ENCODE measurements at places on chromosomes 12 and 14.

DNA sequence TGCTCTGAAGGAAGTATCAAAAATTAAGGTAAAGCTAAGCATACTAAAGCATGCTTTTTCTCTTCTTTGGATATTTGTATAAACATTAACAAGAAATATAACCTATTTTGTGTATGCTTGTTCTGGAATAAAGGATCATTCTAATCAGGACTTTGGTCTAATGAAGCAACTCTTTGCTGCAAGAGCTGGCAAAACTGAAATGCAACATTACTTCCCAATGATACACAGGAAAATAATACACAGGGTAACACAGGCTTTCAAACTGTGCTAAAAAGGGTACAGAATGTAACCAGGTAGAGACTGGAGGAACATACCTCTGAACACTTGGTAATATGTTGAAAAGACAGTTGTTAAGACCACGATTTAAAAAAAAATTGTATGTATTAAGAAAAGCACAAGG, 222.5 kb upstream of the DIO2 start:
- no peak for DNase-seq

GRCh38 chr12:123905319-123905925, 67.2 kb downstream of the CCDC92 start:
- peak; percentile 25 for DNase-seq

- no peak for DNase-seq
These were observed 334.2 kb upstream of the RPL10L start for GRCh38 chr14:46985529-46986380.

GRCh38 chr12:105347499-105347898, 17.0 kb downstream of the C12orf75 start:
- no peak for DNase-seq

DNA sequence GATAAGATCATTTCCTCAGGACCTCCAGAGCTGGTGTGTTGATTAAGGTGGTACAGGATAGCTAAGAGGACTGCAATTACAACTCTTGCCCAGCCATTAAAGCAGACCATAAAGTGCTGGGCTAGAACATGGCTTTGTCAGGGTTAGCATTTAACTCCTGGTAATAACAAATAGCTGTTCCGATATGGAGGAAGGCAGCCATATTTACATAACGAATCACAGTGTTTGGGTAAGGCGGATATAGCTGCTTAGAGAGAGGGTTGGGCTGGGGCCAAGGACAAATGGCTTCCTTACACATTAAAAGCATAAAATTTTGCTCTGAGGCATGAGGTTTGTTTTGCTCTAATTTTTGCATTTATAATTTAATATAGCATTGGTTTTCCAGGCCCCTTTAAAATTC, 297.7 kb upstream of the DDHD1 start:
- no peak for DNase-seq

DNA sequence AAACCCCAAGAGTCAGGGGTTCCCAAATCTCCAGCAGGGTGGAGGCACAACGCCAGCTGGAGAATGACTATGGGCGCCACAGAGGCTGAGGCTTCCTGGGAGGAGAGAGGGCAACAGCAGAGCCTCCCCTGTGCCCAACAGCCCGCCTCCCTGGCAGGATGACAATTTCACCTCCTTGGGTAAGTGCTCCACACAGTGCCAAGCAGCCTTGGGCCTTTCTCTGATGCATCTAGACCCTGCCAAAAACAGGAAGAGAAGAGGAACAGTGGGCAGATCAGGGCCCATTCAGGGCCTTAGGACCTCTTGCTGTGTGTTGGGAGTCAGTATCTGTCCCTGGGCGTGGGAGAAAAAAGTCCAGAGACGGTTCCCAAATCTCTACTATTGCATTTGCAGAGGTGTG, 5.0 kb upstream of the OR10P1 start:
- peak; percentile 1 for DNase-seq

- DNase-seq = no peak
These were observed 307.3 kb upstream of the DIO3 start for GRCh38 chr14:101253948-101254347.

DNA sequence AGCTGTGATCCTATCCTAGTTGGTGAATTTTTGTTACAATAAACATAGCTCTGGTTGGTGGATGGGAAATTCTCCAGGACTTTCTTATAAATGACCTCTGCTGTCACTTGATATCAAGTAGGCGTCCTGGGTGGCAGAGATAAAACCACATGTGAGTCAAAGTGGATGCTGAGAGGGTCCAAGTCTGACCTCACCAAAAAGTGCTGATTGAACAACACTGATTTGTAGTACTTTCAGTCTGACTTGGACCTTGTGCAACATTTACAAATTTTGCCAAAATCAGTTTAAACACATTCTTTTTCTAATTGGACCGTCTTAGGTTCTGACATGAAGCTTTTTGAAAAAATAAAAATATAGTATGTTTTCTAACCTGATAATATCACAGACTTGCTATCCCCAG, 585.6 kb downstream of the GALC start:
- no peak for DNase-seq

- DNase-seq = peak; percentile 82
These were observed 29.3 kb downstream of the SLC7A8 start for GRCh38 chr14:23153851-23154796.

- DNase-seq = no peak
These were observed 13.2 kb downstream of the LALBA start for GRCh38 chr12:48556631-48557030.

DNA sequence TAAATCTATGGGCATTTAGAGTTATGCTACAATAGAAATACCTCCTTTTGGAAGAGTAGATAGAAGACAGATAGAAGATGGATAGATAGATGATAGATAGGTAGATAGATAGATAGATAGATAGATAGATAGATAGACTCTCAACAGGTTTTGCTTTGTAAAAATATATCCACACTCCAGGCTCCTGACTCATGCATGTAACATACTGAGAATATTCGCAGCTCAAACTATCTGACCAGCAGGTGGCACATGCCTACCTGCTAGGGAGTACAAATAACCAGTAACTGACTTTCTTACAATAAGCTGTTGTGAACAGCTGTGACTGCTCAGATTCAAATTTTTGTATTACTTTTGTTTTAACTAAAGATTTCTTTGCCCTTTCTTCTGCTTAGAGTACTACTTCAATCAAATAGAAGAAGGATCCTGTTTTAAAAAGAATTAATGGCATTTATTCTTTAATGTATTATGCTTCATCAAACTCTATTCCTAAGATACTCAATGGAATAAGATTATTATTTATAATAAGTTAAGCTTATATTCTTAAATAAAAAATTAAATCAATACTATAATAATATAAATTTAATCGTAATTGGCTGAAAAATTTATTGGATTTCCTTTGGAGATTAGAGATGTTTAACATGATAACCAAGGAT, 15.8 kb upstream of the CPNE8 start:
- peak; percentile 21 for DNase-seq

DNA sequence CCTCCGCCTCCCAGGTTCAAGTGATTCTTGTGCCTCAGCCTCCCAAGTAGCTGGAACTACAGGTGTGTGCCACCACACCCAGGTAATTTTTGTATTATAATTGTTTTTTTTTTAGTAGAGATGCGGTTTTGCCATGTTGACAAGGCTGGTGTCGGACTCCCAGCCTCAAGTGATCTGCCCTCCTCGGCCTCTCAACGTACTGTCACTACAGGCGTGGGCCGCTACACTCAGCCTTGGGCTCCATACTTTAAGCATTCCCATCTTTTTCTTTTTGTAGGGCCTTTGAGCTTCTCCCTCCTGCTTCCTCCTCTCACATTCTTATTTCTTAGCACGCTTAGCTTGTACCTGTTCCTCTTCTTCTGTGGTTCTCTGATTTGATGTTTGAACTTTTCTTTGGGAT, 62.8 kb downstream of the SERPINA3 start:
- no peak for DNase-seq

DNA sequence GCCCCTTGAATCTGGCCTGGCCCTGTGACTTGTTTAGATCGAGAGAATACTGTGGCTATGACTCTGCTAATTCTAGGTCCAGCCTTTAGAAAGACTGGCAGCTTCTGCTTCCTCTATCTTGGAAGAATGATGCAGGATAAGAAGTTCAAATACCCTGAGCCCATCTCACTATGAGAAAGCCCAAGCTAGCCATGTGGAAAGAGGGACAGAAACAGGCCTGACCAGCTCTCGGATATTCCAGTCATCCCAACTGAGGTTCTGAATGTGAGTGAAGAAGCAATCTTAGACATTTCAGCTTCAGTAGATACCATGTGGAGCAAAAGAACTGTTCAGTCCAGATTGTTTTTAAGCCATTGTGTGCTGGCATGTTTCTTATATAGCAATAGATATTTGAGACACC, 17.3 kb upstream of the KRR1 start:
- no peak for DNase-seq

- DNase-seq = no peak
These were observed 7.8 kb downstream of the ZDHHC22 start for GRCh38 chr14:77133720-77134338.

DNA sequence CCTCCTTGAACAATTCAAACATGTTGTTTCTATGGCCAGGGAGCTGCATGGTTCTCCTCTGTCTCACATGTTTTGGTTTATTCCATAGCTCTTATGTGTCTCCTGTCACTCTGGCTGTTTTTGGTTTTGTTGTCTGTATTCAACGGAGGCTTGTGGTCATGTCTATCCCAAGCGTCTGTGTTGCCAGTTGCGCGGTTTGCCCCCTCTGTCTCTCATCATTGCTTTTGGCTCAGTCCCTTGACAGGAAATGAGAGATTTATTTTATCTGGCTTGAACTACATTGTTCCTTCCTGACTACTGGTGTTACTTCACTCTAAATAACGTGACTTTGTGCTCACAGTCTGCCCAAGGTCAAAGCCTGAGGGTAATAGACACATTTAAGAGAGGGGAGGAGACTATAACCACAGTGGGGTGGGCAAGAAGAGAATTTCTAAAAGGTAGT, 96.4 kb upstream of the SOX5 start:
- DNase-seq = no peak

GRCh38 chr12:120100630-120101029, 15.9 kb downstream of the RAB35 start:
- DNase-seq = peak; percentile 60

DNA sequence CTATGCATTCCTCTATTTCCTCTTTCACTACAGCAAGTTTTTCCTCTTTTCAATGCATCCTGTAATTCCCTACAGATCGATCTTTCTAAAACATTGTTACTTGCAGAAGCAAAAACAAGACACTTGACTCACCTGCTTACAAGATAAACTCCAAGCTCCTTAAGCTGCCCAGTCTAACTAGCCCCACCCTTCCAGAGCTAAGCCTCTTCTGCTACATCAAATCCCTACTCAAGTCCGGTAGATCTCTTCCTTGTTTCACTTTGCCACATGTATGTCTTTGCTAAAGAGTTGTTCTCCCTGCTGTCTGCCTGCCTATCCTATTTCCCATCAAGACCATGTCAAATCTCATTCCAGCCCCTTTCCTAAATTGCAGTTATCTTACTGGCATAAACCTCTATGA, 724.8 kb downstream of the C12orf50 start:
- no peak for DNase-seq

DNA sequence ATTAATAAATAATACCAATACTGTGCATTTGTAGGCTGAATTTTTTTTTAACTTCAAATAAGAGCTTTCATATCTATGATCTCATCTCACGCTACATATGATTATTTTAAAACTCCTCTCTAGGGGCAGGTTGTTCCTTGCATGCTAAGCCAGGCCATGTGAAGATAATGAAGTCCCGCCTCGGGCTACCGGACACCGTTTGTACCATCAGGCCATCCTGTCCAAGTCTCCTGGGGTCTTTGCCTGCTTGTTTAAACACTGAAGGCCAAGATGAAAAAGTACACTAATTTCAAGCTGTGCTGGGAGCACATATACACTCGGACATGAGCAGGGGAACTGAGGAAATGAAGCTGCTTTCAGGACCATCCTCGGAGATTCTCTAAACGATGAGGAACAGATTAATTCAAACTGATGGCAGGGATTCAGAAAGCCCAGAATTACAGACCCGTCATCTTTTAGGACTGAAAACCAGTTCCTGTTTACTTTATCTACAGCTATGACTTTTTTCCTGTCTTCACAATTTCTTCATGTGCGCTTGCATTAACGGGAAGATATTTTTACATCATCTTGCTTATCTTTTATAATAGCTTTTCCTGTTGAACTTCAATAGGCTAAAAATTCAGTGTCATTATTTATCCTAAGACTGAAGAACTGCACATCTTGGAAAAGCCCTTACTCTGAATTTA, 6.3 kb upstream of the ABHD12B start:
- DNase-seq = no peak

- DNase-seq = no peak
These were observed 14.7 kb downstream of the SERPINA1 start for GRCh38 chr14:94373708-94374107.

- DNase-seq = peak; percentile 2
These were observed 54.3 kb downstream of the GALNT9 start for GRCh38 chr12:132275110-132275531.

DNA sequence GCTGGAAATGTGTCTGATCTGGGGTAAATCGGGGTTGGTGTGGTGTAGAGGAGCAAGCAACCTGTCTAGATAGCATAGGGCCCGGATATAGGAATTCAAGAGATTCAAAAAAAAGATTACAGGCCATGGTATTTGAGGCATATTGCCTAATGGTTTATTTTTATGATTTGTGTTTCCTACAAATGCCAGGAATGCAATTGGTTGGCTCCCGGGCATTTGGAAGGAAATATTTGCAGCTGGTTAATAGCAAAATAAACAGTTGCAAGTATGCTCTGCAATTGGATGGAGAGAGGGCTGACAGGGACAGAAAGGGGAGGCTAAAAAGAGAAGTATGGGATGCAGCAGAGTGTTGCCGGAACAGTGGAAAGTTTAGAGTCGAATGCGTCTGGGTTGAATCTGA, 315.6 kb upstream of the ATP2B1 start:
- no peak for DNase-seq

GRCh38 chr14:74855945-74856344, 20.0 kb downstream of the PROX2 start:
- no peak for DNase-seq

GRCh38 chr14:67440513-67440912, 28.5 kb upstream of the PLEK2 start:
- DNase-seq = no peak

DNA sequence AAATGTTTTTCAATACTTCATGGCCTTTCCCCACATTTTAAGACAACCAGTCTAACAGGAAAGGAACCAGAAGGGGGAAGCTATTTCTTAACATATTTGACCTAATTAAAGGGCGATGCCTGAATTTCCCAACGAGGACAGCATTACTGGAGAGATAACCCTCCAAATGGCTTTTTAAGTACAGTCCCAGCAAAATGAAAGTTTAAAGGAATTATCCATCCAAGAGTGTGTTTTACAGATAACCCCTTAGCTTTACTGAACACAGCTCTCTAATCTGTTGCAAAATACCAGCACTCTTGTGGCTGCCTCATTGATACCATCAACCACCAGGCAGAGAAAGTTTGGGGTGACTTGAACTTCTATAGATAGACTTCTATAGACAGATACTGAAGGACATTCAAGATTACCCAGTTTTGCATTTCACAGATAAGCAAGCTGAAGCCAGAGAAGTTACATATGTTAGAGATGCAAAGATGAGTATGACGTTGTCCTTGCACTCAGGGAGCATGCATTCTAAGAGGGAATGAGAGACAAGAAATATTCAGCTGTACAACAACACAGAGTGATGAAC, 41.3 kb upstream of the DUSP6 start:
- DNase-seq = no peak

DNA sequence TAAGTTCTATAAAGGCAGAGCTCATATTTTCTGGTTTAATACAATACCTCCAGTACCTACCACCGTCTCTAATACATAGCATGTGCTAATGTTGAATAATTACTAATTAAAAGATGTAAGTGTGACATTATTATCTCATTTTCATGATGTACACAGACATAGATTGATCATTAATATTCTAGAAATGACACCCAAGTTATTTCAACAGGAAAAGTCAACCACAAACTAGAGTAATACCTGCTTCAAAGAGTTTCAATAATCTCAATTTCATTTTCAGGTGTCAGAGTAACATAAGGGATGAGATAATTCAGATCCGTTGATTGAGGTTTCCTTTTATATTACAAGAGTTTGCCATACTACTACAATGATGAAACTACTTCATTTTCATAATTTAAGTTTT, 388.9 kb downstream of the SOX5 start:
- DNase-seq = no peak

Measured in NCI-H446 treated with DMSO at 0.1 percent for 48 hours (cell line).